Renal pelvis (tissue), 12 donors: ENCODE measurements at places on chromosomes 3 and 15.
A peak's percentile ranks its signal among the peaks of the same experiment; 100 is the strongest.

- DNase-seq: no peak
Measured at GRCh38 chr15:92617549-92618520, 37.7 kb downstream of the FAM174B start.

- DNase-seq: no peak
Measured at GRCh38 chr3:189312866-189313265, 141.1 kb downstream of the TPRG1 start.

GRCh38 chr3:107416886-107417285, 39.6 kb downstream of the CCDC54 start:
- DNase-seq: no peak

DNA sequence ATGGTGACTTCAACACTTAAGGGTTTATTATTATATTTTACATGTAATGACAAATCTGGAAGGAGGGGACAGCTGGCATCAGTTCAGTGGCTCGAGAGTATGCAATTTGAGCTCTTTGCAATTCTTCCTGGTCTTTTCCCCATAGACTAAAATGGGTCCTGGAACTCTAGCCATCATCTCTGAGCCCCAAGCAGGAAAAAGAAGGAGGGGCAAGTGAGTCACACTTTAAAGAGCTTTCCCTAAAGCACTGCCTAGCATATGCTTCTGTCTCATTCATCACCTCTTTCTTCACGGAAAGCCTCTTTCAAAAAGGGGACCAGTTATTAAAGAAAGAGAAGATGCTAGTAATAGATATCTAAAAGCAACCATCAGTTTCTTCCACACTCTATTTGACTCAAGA, 466.3 kb downstream of the ZIC1 start:
- DNase-seq: no peak

DNA sequence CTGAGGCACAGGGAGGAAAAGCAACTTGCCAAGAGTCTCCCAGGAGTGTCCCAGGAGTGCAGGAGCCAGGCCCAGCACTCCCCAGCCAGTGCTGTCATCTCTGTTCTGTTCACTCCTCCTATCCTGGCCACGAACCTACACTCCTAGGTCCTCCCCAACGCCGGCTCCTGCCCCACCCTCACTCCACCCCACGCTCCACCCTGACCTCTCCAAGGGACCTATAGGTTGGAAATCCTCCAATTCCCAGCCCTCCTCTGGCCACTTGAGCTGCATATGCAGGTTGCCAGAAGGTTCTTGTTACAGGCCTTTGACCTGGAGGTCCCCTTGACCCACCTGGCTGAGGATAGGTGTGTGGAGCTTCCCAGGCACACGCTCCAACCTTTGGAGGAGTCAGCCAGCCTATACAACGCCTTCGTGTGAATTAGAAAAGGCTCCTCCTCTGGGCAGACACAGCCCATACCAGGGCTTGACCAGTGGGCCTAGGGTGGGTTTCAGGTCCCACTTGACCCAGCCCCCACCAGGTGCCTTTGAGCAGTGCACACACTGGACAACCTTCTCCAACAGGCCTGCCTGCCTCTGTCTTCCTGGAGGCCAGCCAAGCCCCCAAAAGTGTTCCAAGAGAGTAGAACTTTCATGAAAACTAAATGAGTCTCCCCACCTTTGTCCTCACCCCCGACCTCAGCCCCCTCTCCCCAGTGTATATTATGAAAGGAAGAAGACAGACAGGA, 167.2 kb upstream of the TLE3 start:
- no peak for DNase-seq

GRCh38 chr3:37611771-37612170, 249.9 kb upstream of the CTDSPL start:
- DNase-seq: no peak

GRCh38 chr15:58466566-58466965, 34.8 kb downstream of the LIPC start:
- no peak for DNase-seq

- DNase-seq: no peak
Measured at GRCh38 chr3:161498259-161498921, 1.8 kb downstream of the OTOL1 start.

DNA sequence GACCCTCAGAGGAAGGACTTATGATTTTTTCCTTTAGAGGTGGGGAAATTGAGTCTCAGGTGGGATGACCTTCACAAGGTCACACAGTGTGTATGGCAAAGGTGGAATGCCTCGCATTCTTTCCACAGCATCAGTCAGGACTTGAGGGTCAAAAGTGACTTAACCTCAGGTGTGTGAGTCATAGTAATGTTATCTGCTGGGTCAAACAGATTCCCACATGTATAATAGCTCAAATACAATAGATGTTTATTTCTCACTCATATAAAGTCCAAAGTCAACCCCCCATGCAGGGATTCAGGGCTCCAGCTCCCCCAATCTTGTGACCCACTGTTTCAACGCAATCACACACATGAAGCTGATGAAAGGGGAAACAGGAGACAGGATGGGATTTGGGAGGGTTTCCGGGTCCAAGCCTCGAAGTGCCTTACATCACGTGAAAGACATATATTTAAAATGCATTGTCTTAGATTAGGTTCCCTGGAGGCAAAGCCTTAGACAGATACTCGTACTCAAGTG, 34.0 kb upstream of the CCDC174 start:
- DNase-seq: no peak

GRCh38 chr3:162112719-162113118, 616.1 kb downstream of the OTOL1 start:
- no peak for DNase-seq

- DNase-seq: no peak
Measured at GRCh38 chr15:89812011-89812846, 2.4 kb downstream of the ANPEP start.

- DNase-seq: no peak
Measured at GRCh38 chr3:105781871-105782270, 86.9 kb downstream of the CBLB start.

DNA sequence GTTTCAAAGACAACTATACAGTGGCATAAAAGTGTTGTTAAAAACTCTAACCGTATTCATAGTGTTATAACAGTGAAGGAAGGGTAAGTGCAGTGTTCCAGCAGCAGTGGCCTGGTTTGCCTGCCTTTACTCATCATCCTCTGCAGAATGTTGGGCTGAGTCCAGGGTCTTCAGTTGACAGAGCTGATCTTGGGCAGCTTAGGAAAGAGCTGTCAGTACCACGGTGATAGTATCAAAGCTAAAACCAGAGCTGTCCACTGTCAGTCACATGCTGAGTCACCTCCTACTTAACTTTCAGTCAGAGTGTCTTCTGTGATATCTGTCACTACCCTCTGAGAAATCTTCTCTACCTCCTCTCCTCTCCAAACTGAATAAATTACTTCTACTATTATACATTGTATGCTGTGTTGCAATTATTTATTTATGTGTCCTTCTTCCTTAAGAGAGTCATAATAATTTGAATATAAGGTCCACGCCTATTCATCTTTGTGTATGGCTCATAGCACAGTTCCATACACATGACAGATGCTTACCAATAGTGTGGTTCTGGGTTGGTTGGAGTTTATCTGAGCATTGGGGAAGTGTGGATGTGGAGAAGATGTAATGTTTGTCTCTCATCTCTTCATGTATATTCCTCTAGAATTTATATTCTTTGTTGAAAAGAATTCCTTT, 242.1 kb downstream of the ZIC1 start:
- no peak for DNase-seq

DNA sequence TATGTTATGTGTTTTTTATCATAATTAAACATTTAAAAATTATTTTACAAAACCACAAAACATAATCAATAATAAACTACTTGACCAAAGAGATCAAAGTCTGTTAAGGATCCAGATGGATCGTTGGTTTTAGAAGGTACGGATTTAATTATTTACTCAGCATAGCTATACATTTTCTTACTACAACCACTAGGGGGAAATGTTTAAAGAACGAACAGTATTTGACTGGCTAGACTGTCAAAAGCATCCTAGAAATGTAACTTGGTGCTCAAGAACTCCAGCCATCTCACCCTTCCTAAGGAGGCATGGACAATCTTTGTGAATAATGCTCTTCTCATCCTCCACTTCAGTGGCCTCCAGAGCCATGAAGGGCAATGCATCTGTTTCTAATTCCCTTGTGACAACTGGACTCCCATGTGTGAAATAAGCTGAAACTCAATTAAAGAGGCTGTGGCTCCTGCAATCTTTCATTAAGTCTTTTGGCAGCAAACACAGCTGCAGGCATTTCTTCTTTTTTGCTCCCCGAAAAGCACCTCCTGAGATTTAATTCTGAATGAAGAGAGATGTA, 94.7 kb upstream of the TUSC7 start:
- no peak for DNase-seq

GRCh38 chr3:122021811-122022401, at the start of gene ILDR1:
Gene ILDR1, minus strand, starts transcription at chr3:122022247. Its CDS starts 170 bp downstream, at chr3:122022077.
- peak; percentile 38 for DNase-seq

DNA sequence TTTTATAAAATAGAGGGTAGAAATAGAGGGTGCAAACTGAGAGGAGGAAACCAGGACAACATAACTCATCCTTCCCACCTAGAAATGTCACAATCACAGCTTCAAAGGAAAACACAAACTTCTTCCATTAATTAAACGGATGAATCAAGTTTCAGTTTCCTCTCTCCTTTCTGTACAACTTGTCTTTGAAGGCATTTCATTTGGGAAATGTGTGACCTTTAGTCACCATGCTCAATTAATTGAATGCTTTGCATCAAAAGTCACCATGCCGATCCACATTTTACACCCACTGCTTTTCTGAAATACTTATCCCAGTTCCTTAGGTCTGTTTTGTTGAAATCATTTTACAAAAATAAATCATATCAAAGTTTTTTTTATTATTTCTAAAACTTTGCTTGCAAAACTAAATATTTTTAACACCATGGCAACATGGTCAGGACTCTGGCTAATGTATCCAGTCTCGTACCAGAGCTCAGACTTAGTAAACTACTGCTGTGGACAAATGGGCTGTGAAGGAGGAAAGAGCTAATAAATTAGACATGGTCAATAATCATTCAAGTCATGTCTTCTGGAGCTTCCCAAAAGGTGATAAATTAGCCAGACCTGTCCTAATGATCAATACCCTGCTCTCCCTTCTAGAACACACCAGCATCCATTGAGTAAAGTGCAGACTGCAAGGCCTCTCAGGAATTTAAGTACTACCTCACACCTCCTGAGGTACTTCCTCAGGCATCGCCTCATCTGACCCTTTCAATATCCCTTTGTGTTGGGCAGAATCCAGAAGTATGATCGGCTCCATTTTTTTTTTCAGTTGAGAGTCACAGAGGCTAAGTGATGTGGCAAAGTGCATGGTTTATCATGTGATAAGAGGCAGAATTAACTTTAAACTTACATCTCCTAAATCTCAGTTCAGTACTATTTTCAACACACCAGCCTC, 161.3 kb downstream of the GREM1 start:
- DNase-seq: peak; percentile 48

- no peak for DNase-seq
Measured at GRCh38 chr3:188772886-188773285, 398.9 kb upstream of the TPRG1 start.

DNA sequence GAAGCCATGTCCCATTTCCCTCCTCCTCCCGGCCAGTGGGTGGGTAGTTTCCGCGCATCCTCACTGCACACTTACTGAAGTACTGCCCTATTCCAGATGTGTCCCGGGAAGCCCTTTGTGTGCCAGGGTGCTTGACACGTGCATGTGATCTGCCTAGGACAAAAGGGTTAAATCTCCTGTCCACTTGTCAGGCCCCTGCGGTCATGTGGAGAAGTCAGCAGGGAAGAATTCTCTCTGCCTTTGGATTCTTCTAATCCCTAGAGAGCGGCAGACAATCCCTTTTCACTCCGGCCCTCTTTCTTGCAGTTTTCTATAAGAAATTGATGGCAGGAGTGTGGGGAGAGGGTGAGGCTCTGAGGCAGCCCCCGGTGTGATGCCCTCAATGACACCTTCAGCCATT, 19.8 kb downstream of the ST8SIA2 start:
- DNase-seq: no peak

- DNase-seq: peak; percentile 75
Measured at GRCh38 chr3:4656059-4656458, 162.9 kb downstream of the ITPR1 start.

GRCh38 chr15:69491038-69491505, 38.5 kb downstream of the RPLP1 start:
- no peak for DNase-seq
